Smooth muscle cell of the pulmonary artery (primary cell): ENCODE measurements at places on chromosomes 3 and 15. TPM values are rescaled to one million over a fixed set of nuclear protein-coding genes. Genes with fewer than 3 reads are reported as not detected.

GALNT15 gene
- 9.1 and 12.1 TPM in 2 replicates for total RNA-seq

WDR93 gene
- 0.07 TPM in 1 of 2 replicates, not detected in the other for total RNA-seq

SNTN gene
- not detected in 2 replicates for total RNA-seq

GOLGA6L1 gene
- not detected in 2 replicates for total RNA-seq

POLR2M gene
- total RNA-seq, result 308 and 399 TPM in 2 replicates

NEDD4 gene
- total RNA-seq, result 20.5 and 22.8 TPM in 2 replicates

ACKR4 gene
- total RNA-seq, result 19.7 and 24.0 TPM in 2 replicates

TTLL13 gene
- total RNA-seq, result 0.07 TPM in 1 of 2 replicates, not detected in the other

IMPG2 gene
- 0.26 and 0.33 TPM in 2 replicates for total RNA-seq

FOXB1 gene
- total RNA-seq, result not detected in 2 replicates

C3orf22 gene
- total RNA-seq, result not detected in 2 replicates

THOC7 gene
- 34.1 and 43.2 TPM in 2 replicates for total RNA-seq

IFT122 gene
- 26.6 and 32.1 TPM in 2 replicates for total RNA-seq

SLC28A2 gene
- total RNA-seq, result not detected in 2 replicates

CACNA2D2 gene
- 0.07 TPM in 2 replicates for total RNA-seq

RASL12 gene
- 0.13 and 0.39 TPM in 2 replicates for total RNA-seq

LRTM1 gene
- not detected in 2 replicates for total RNA-seq

BFSP2 gene
- total RNA-seq, result not detected in 2 replicates

HGD gene
- total RNA-seq, result 0.40 and 1.3 TPM in 2 replicates

NPHP3 gene
- total RNA-seq, result 27.1 and 29.5 TPM in 2 replicates

USF3 gene
- 7.3 and 10.2 TPM in 2 replicates for total RNA-seq

AQP9 gene
- total RNA-seq, result not detected in 2 replicates

CLDN18 gene
- total RNA-seq, result not detected in 2 replicates

COL6A5 gene
- not detected in 2 replicates for total RNA-seq

CCDC54 gene
- not detected in 2 replicates for total RNA-seq

SYNPR gene
- not detected in 2 replicates for total RNA-seq

WHAMM gene
- total RNA-seq, result 4.2 and 5.3 TPM in 2 replicates

AADAC gene
- 1.9 and 17.6 TPM in 2 replicates for total RNA-seq

GOLGA6L7 gene
- not detected in 2 replicates for total RNA-seq

LRRN1 gene
- total RNA-seq, result 0.30 and 0.33 TPM in 2 replicates

SNUPN gene
- total RNA-seq, result 27.9 and 33.1 TPM in 2 replicates

GFM1 gene
- 38.4 and 46.0 TPM in 2 replicates for total RNA-seq

SLC25A38 gene
- 19.2 and 22.0 TPM in 2 replicates for total RNA-seq

HIGD2B gene
- total RNA-seq, result 0.10 TPM in 1 of 2 replicates, not detected in the other
